ENCODE measurements at places on chromosomes 3 and 15. TPM values are rescaled to one million over a fixed set of nuclear protein-coding genes. Genes with fewer than 3 reads are reported as not detected.

LRRC15 gene
- total RNA-seq = 0.43 TPM

CYP19A1 gene
- total RNA-seq = not detected

DNA sequence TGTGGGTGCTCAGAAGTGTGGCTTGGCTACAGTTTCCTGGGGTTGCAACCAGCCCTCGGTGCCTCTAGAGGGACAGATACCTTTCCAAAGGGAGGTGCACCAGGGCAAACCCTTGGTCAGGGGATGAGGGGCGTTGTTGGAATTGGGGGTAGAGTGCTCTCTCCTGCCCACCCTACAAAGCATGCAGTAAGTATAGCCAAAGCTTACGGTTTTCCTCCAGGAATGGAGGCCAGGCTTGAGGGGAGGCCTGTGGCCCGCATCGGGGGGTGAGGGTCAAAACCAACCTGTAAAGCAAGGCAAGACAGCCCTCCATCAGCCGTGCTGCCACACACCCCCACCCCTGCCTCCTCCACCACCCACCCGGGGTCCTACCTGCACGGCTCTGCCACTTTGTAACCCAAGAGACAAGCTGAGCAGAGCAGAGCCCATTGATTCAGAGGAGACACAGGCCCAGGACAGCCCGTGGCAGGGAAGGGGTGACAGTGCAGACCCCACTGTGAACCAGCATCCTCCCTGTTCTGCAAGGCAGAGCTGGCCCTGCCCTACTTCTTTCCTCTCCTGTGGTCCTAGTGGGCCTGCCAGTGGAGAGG is 41.5 kb downstream of the TLE3 start:
- DNase-seq = no peak

AADAC gene
- 0.32 TPM for total RNA-seq

CFAP91 gene
- 0.43 TPM for total RNA-seq

RTP3 gene
- 0.43 TPM for total RNA-seq

DNA sequence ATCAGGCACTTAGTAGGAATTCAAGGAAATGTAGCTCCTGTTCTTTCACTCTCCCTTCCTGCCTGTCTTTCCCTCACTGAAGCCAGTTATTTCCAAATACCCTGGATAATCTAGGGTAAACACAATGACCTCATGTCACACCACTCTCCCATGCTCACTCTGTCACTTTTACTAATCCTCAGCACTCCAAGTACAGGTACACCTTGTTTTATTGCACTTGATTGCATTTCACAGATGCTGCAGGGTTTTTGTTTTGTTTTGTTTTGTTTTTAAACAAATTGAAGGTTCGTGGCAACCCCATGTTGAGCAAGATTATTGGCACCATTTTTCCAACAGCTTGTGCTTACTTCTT is 40.8 kb downstream of the PPM1L start:
- DNase-seq = no peak

ZMAT3 gene
- 44.9 TPM for total RNA-seq

DNA sequence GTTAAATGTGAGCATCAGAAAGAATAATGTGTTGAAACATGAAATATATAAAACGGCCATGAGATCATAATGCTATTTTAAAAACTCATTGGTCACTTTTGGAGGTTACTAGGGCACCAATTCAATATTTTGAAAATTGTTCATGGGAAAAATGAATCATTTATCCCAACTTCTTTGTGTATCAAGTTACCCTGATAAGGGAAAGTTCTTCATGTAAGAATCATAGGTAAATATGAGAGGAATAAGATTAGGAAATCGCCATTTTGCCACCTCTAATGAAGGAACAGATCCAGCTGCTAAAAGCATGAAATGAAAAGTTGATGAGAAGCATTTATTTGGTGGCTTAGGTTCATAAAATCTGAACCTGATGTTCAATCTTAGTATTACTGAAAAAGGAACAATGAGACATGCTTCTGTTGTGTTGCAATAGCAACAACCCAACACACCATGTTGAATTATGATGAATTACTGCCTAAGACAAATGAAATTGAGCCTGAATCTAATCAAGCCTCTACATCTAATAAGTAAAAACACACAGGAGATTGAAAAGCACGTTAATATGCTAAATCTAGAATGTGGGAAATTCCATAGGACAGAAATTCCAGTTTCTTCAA is 32.5 kb downstream of the ABHD5 start:
- DNase-seq = peak; percentile 10

- no peak for DNase-seq
Measured at GRCh38 chr15:74800559-74801094, 12.0 kb upstream of the LMAN1L start.

DNA sequence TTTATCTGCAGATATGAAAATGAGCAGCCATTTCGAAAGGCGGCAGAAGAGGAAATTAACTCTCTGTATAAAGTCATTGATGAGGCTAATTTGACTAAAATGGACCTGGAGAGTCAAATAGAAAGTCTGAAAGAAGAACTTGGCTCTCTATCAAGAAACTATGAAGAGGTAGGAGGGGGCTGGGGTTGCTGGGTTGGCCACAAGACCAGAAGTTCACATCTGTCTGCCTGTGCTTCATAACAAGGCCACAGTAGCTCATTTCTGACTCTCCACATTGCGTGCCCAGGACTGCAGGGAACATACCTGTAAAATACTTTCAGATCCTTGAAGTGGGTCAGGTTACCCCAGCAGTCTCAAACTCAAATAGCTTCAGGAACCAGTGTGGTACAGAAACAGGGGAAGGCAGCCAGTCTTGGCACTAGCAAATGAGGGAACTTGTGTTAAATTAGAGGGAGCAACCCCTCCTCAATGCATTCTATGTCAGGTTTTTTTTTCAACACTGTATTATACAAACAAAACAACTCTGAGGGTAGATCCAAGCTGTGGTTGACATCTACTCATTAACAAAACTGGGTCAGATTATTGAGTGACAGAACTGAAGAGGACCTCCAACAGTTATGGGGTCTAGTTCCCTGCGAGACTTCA is 48.7 kb downstream of the BFSP2 start:
- no peak for DNase-seq

SLC24A5 gene
- total RNA-seq = not detected

DNA sequence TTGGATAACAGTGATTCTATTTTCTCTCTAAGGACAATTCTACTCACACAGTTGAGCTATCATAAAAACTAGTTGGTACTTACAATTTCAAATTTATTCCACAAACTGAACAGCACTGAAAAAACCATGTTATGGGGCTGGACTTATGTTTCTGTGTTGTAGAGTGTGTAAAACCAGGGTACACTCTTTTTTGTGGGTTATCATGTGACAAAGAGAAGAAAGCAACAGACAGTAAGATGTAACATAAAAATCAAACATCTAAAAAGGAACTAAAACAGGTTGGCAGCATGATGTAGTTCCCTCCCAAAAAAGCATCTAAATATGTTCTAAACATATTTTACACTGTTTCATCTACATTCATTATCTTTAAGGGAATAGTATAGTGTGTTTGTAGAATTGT is 757.9 kb downstream of the ROBO1 start:
- DNase-seq = no peak

CD96 gene
- 0.32 TPM for total RNA-seq

DNA sequence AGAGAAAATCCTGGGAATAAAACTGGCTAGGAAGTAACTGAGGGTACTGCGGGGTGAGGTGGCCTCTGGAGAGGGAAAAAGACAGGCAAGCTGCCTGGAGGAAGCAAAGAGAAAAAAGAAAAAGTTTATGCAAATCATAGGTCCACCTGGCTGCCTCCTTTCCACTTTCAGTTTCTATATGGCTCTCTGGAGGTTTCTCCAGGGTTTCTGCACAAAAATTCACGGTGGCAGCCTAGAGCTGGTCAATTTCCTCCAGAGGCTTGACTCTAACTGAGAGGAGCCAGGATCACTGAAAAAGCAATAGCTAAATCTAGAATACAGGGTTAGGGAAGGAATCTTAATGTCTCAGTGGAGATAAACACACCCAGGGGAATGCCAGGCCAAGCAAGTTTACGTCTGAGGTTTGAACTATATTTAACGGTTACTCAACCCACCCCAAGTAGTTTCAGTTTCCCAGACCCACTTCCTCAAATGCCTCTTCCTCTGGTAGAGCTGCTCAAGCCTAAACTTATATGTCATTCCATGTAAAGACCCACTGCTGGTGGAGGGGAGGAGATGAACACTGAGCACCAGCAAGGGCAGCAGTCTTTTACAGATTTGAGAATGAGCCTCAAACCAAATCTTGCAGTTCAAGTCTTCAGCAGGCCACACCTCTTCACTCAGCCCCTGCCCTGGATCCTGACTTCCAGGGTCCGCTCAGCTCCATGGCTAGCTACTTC is 5.7 kb downstream of the LYSMD2 start:
- DNase-seq = peak; percentile 91

GRCh38 chr3:196122021-196122687 is 40.3 kb upstream of the TFRC start:
- peak; percentile 81 for DNase-seq

GRCh38 chr3:172711454-172711795 is 558 bp upstream of the NCEH1 start:
- no peak for DNase-seq

Measured in fibroblast of villous mesenchyme (primary cell).